Brain microvascular endothelial cell (primary cell): ENCODE measurements at places on chromosomes 12 and 14.
A peak's percentile ranks its signal among the peaks of the same experiment; 100 is the strongest.

GRCh38 chr12:66239295-66239694 is 50.3 kb downstream of the IRAK3 start:
- DNase-seq, result no peak

GRCh38 chr14:59394268-59394667 is 70.9 kb downstream of the GPR135 start:
- no peak for DNase-seq

DNA sequence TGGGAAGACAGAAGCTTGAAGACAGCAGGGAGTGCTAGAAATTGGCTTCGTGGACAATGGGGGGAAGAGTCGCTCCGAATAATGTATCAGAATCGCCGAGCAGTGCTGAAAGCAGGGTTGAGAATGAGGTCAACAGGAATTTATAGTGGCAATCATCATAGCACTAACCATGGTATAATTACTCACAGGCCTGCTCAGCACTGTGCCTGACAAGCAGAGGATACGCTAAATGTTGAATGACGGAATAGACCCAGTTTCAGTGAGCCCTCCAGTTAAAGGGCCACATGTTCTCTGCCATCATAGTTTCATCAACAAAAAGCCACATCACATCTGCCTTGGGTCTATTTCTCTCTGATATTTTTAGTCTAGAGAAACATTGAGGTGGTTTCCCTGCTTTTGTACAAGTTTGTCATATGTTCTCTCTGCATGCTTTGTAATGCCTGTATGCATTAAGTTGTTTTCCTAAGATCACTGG is 130.3 kb upstream of the EGLN3 start:
- DNase-seq, result peak; percentile 48

GRCh38 chr12:6195665-6196535 is 4.3 kb upstream of the CD9 start:
- DNase-seq, result peak; percentile 72

GRCh38 chr14:64696355-64696857 is 7.8 kb upstream of the PLEKHG3 start:
- no peak for DNase-seq

GRCh38 chr12:68065687-68066086 is 76.4 kb downstream of the IFNG-AS1 start:
- no peak for DNase-seq

DNA sequence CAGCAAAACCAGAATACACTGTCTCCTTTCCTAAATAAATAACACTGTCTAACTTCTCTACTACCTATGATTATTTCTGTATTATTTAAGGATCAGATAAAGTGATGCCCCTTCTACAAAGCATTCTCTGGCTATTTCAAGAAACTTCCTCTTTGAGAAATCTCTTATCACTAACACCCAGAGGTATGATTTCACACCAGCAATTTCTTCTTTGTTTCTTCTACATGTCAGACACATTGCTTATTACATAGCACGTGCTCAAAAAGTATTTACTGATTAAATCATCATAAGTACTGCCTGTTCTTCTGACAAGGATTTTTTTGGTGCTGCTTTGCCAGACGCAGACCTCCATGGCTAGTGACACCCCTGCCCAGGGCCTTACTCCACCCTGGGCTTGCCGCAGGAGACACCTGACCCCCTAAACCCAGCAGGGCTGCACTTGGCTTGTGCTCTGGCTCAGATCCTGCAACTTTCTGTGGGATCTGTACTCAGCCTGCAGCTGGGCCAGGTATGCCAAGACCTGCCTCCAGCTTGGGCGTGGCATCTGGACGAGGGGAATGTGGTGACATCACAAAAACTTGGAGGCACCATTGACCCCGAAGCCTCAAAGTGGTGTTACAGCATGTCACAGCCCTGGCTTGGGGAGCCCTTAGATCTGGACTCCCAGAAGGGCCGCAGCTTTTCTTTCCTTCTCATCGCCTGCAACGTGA is 15.4 kb upstream of the HIGD1C start:
- no peak for DNase-seq

DNA sequence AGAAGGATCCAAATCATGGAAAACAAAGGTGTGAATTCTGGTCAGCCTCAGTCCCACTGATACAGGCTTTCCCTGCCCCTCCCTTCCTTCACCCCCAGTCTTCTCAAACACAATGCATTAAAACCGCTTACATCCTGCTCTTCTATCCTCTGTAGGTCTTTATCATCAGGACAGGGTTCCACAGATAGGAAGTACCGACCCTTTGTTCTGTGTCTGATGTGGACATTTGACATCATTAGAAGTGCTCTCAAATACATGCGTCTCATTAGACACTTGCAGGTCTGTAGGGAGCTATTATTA is 339 bp downstream of the EDDM3B start:
- DNase-seq, result no peak

- no peak for DNase-seq
Observed at GRCh38 chr14:32900547-32900946, 38.1 kb upstream of the NPAS3 start.

- no peak for DNase-seq
Observed at GRCh38 chr12:55633151-55633550, 3.5 kb upstream of the OR10P1 start.

- DNase-seq, result no peak
Observed at GRCh38 chr14:50059763-50060616, 56.4 kb downstream of the VCPKMT start.

GRCh38 chr14:20632448-20632830 is 9.1 kb downstream of the OR6S1 start:
- no peak for DNase-seq

DNA sequence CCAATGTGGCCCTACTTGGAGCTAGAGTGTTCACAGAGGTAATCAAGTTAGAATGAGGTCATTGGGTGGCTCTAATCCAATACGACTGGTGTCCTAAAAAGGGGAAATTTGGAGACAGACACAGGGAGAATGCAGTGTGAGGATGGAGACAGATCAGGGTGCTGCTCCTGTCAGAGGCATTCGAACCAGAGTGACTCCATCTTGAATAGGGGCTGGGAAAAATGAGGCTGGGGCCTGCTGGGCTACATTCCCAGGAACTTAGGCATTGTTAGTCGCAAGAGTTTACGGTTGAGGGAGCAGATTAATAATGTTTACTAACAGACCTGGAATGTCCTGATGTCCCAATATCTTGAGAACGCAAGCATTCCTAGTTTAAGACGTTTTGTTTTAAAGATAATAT is 20.2 kb downstream of the TNFAIP2 start:
- DNase-seq, result no peak
